ENCODE measurements at places on chromosomes 16 and 17.

DNA sequence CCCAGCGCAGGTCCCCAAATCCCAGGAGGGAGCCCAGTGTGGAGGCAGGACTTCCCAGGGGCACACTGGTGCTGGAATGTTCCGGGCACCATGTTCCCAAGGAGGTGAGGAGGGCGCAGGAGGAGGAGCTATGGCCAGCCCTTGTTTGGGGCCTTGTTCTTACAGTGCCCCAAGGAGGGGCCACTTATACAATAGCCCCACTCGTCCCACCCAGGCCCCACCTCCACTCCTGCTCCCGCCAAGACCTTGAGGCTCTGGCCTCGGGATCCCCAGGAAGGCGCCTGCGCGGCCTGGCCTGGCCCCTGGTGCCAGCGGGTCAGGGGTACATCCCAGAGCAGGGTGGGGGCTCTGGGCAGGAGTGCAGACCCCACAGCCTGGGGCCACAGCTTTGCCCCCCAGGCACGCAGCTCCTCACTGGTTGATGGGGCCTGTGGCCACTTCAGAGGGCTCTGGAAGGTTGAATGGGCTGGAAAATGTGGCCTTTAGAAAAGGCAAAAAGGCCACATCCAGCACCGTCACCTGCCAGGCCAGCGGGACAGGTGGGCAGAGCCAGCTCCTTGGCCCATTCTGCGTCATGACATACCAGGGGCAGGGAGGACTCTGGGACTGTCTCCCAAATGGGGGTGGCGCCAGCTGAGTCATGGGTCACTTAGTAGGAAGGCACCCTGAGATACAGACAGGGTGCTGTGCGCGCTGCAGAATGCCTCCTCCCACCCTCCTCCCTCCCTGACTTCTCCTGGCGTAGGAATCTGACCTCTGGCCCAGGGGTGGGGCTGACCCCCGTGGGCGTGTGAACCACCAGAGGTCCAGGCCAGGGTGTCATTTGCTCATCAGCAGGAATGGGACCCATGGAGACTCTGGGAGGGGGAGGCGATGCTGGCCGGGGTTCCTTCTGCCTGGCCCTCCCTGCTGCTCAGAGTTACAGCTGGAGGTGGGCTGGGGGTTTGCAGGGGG is 32.3 kb upstream of the PVALEF start:
- DNase-seq: no peak

DNA sequence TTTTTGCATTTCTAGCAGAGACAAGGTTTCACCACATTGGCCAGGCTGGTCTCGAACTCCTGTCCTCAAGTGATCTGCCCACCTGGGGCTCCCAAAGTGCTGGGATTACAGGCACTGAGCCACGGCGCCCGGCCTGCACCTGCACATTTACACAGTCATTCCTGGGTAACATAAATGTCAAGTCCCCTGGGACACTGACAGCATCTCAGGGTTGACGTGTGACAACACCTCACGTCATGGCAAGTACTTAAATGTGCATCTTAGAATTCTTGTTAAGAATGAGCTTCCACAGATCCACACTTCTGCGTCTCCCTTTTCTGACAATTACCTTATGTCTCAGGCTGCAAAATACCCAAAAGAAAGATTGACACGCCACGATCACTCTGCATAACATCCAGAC is 80.5 kb downstream of the ABR start:
- DNase-seq: no peak

GRCh38 chr17:55454906-55455474 is 33.4 kb upstream of the MMD start:
- DNase-seq: no peak

DNA sequence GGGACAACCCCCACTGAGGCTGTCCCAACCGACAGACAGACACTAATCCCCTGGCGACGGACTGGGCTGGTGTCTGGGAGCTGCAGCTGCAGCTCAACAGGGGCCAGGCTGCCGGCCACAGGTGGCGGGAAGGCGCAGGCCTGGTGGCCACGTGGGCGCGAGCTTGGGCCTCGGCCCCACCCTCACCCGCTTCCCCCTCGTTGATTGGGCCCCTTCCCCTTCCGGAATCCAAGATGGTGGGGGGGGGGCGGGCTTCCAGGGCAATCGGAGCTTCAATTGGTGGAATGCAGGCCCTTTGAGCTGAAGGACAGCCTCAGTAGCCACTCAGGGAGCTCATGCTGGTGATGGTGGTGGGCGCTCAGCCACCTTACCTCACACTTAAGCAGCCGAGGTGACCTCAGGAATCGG is 8.7 kb upstream of the TBX4 start:
- DNase-seq: no peak

DNA sequence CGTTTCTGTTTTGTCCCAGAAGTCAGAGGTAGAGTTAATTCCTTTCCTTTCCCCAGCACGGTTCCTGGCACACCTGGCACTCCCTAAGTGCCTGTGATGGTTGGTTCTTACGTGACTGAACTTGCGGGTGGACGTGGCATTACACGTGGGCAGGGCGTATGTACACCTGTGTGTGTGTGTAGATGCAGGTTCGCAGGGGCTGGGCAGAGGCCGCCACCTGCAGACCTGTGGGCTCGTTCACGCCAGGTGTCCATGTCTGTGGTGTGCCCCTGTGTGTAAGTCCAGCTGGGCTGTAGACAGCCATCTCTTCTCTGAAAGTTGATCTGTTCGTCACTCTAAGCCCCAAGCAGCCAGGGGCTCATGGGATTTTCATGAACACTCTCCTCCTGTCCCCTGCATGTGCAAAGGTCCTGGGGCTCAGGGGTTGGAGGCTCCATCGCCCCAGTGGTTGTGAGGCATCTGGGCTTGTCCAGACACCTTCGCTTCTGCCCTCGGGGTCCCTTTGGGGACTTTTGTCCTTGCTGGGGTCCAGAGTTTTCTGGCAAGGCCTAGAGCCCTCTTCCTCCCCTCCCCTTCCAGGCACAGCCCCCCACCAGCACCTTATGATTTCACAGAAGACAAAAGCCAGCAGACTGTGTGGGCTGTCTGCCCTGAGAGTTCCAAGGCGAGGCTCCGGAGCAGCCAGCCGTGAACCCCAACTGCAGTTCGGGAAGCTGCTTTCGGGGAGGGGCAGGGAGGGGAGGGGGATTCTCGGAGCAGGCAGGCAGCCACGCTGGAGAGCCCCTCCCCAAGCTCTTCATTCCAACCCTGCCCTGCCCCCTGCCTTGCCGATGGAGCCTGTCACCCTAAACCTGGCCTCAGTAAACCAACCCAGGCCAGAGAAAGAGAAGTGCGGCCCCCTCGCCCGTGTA is 5.4 kb upstream of the FSCN2 start:
- no peak for DNase-seq

GRCh38 chr16:15672514-15673167 is 22.6 kb downstream of the NDE1 start:
- peak; percentile 32 for DNase-seq

GRCh38 chr16:8675183-8676159 is 1.1 kb downstream of the ABAT start:
- peak; percentile 51 for DNase-seq

GRCh38 chr16:27670071-27670810 is 120.3 kb downstream of the KATNIP start:
- DNase-seq: no peak

DNA sequence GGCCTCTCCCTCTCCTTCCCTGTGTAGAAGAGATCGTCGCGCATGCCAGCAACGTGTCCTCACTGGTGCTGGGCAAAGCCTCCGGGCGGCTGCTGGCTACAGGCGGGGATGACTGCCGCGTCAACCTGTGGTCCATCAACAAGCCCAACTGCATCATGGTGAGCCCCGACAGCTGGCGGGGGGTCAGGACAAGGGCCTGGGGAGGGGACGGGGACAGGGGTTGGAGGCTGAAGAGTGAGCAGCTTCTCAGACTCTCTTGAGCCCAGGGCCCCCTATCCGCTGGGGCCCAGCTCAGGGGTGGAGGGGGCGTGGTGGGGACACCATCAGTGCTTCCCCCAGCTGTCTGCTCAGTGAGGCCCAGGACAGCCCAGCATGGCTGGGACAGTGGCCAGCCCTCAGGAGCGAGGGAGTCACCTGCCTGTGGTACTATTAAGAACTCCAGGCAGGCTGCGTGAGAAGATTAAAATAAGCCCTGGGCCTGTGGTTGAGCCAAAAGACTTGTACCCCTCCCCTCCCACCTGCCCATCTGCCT is 6.2 kb downstream of the KATNB1 start:
- DNase-seq: no peak

GRCh38 chr17:50835301-50836234 is at the start of gene WFIKKN2:
WFIKKN2 (plus strand) TSS chr17:50835586; CDS start chr17:50835938, 352 bp downstream.
- no peak for DNase-seq

GRCh38 chr17:36591434-36592315 is at the start of gene DHRS11:
DHRS11 (plus strand) TSS chr17:36591879; CDS start chr17:36592010, 131 bp downstream.
- peak; percentile 84 for DNase-seq

GRCh38 chr17:6244253-6244652 is 174.1 kb downstream of the WSCD1 start:
- DNase-seq: no peak

DNA sequence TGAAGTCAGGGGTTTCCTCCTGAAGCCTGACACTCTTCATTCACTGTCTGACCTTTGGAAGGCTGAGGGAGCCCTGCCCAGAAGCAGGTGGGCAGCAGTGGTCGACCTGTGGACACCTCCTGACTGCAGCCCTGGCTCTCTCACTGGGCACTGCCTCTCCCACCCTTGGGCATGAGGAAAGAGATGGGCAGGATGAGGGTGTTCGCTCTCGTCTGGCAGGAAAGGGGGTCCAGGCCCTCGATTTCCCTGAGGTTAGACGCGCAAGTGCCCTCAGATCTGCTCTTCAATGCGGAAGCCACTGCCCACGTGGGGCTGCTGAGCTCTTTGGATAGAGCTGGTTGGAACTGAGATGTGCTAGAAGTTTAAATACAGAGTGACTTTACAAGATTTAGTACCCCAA is 171.9 kb downstream of the AHSP start:
- no peak for DNase-seq

- no peak for DNase-seq
These were observed 5.8 kb downstream of the STX1B start for GRCh38 chr16:31004658-31005057.

GRCh38 chr16:5064915-5065314 is 841 bp downstream of the C16orf89 start:
- no peak for DNase-seq

DNA sequence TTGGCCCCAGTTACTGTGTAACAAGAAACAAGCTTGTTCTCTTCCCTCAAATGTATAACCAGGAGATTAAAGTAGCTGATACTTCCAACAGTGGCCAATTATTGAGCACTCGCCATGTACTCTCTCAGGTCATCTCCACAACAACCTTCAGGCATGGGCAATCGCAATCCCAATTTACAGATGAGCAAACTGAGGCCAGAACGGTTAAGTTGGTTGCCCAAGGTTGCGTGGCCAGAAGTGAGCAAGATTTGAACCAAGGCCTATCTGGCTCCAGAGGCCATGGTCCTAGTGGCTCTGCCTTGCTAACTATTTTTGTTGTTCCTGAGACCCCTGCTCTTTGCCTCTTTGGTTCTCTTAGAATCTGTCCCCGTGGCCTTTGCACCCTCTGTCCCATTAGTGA is 33.6 kb downstream of the IRX5 start:
- DNase-seq: no peak

- DNase-seq: no peak
These were observed 46.9 kb downstream of the TK2 start for GRCh38 chr16:66503030-66503429.

DNA sequence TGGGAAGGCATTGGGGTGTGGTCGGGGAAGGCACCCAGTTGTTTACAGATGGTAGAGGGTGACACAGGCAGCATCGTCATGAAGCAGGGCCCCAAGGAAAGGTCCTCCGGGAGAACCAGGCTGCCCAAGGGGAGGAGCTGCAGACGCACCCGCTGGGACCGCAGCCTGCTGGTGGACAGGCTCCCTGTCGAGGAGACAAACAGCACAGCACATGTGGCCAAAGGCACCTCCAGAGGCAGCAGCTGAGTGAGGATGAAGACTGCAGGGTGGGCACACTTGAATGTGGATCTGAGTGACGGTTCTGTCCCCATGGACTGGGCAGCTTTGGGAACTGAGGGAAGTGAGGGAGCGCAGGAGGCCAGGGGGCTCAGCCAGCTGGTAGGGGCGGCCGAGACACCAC is 12.4 kb downstream of the CHMP1A start:
- no peak for DNase-seq

GRCh38 chr16:13756411-13757140 is 163.4 kb upstream of the ERCC4 start:
- DNase-seq: no peak

DNA sequence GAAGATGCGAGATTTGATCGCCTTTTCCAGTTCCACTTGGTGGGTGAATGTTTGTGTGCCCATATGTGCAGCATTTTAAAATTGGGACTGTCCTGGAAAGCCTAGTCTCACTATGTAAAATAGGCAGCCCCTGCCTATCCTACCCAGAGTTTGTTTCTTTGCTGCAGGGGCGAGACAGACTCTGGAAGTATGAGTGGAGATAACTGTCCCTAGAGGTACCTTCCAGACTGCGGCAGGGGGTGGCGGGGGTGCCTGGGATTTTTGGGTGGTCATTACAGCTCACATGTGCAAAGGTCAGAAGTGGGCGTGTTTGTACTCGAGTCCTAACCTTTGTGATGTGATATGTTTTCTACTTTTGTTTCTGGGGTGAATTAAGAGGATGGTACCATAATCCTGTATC is 36.6 kb downstream of the MPRIP start:
- DNase-seq: no peak

GRCh38 chr17:31558748-31559583 is 167.5 kb downstream of the RAB11FIP4 start:
- peak; percentile 17 for DNase-seq

DNA sequence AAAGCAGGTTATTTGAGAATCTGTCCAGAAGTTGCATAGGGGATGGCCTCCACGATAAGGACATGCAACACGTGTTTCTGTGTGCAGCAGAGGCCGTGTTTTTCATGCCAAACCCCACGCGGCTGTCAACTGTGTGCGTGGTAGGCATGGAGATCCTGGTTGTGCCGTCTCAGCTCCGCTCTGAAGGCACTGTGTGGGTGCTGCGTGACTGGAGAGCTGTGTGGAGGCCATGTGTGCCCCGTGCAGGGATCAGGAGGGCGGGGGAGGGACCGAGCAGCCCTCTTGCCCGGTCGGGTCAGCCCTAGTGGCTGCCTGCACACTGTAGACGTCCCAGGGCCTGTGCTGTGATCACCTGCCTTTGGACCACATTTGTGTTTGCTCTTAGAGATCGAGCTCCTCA is 74.5 kb downstream of the SEC14L1 start:
- DNase-seq: no peak

Measured in stimulated activated CD4-positive, alpha-beta T cell treated with anti-CD3 and anti-CD28 coated beads, Interleukin-12 subunit alpha, Interleukin-12 subunit beta, amount 100 ng/mL, for 24 hours (primary cell).